ENCODE measurements at places on chromosomes 16 and 17.

DNA sequence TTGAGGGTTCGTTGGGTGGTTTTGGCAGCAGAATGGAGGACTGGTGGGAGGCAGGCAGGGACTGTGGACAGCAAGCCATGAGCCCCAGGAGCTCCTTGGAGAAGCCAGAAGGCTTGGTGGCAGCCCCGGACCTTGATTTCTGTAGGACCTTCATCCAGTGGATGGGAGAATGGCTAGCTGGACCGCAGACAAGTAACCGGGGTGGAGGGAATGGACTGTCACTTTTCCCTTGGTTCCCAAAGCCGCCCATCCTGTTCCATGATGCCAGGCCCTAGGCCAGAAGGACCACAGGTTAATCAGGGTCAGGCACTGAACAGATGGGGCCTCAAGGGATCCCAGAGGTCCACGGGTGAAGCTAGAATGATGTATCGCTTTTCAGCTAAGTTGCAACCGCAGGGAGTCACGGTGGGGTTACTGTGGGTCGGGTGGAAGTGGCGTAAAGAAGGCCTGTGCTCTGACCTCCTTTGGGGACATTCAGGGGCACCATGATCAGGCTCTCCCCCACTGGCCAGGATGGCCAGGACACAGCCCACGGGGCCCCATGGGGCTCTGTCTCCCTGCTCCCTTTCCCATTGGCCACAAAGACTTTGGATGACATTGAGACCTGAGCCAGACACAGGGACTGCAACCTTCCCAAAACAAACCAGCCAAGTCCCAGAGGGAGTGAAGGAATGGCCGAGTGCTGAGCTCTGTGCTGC is 66.9 kb upstream of the MRTFB start:
- no peak for DNase-seq

DNA sequence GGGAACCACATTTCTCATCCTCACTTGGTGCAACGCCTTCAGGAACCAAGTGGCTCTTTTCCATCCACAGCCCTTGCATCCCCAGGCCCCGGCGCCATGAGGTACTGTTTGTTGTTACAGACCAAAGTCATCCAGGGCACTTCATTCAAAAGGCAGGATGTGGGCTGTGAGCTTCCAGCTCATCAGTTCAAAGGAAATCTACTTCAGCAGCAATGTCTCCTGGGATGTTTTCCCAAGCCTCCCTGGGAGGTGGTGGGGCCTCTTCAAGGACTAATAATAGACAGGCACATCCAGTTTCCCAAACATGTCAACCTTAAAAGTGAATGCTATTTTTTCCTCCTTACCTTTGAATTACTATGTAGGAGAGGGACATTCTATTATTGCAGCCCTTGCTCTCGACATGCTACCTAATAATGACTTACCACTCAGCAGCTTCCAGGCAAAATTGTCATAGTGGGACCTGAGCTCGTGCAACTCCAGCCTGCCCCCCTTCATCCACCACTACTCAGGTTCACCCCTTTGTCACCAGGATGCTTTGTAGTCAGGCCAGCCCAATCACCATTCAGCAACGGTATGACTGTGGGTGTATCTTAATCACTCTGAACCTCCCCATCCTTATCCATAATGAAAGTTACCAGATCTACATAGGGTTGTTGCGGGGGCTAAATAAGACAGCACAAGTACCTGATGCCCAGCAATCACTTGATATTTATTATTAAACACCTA is 1.7 kb upstream of the PRKCB start:
- no peak for DNase-seq

GRCh38 chr16:71775949-71776348 is 32.7 kb downstream of the AP1G1 start:
- DNase-seq, result no peak

DNA sequence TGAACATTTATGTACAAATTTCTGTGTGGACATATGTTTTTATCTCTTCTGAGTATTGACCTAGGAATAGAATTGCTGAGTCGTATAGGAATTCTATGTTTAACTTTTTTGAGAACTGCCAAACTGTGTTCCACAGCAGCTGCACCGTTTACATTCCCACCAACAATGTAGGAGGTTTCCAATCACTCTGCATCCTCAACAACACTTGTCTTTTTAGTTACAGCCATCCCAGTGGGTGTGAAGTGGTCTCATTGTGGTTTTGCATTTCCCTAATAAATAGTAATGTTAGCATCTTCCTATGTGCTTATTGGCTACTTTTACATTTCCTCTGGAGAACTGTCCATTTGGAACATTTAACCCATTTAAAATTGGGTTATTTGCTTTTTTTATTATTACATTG is 36.6 kb upstream of the NACA2 start:
- DNase-seq, result no peak

DNA sequence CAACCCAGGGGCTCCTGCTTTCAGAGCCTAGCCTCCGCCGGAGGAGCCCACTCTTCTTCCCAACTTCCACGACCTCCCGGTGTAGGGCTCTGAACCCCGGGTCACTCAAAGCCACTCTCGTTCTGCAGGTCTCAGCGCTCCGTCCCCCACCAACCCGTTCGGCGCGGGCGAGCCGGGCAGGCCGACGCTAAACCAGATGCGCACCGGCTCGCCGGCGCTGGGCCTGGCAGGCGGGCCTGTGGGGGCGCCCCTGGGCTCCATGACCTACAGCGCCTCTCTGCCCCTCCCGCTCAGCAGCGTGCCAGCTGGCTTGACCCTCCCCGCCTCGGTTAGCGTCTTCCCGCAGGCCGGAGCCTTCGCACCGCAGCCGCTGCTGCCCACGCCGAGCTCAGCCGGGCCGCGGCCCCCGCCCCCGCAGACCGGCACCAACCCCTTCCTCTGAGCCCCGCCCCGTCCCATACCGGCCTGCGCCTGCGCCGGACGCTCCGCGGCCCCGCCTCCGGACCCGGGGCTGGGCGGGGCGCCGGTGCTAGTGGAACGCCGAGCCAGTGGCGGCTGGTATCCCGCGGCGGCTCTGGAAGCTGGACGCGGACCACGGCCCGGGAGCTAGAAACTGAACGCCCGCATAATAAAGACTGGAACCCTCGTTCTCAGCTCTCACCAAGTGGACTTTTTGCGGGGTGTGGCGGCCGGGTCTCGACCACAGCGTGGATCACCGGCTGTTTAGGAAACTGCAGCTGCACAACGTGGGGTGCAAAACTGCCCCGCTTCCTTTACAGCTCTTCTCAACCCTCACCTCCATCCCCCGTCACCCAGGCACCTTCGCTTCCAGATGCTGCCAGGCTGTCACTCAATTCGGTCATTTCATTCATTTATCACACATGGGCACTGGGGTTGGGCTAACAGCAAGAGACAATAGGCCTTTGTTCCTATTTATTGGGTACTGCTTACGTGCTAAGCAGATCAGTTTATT is 5.0 kb upstream of the SPATA20 start:
- peak; percentile 90 for DNase-seq

DNA sequence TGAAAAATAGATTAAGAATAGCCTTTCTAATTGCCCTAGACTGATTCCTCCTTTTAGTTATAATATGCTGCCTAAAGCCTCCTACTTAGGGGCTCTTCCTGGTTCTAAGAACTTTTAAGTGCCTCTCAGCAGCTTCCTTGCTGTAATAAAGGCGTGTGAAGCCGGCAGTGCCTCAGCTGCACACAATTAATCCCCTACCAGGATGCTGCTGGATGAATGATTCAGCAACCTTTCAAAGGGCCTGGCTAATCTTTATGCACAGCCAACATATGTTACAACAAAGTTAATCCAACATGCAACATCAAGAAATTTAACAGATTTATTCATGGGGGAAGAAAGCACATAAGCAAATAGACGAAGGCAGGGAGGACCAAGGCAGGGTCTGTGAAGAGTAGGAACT is 145.2 kb downstream of the PMP22 start:
- DNase-seq, result no peak

- DNase-seq, result no peak
These were observed 21.0 kb upstream of the MTMR4 start for GRCh38 chr17:58535431-58535830.

DNA sequence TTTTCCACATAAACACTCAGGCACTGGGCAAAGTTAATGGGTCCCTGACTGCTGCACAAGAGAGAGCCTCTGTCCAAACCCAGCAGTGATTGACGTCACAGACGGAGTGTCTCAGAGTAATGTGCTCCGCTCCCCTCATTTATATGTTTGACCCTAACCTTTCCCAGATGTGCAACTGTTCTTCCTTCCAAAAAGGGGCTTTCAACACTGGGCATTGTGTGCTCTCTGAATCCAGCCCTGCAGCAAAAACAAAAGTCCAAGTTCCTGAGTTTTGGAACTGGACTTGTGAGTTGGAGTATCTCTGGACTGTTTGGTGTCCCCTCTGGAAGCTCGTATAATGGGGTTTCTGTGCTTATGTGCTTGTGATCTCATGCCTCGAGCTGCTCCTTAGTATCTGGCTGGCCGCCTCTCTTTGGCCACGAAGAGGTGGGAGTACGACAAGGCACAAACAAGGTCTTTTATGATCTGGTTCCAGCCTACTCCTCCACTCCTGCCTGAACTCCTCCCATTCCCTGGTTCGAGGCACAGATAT is 76.4 kb upstream of the SMIM36 start:
- DNase-seq, result no peak

DNA sequence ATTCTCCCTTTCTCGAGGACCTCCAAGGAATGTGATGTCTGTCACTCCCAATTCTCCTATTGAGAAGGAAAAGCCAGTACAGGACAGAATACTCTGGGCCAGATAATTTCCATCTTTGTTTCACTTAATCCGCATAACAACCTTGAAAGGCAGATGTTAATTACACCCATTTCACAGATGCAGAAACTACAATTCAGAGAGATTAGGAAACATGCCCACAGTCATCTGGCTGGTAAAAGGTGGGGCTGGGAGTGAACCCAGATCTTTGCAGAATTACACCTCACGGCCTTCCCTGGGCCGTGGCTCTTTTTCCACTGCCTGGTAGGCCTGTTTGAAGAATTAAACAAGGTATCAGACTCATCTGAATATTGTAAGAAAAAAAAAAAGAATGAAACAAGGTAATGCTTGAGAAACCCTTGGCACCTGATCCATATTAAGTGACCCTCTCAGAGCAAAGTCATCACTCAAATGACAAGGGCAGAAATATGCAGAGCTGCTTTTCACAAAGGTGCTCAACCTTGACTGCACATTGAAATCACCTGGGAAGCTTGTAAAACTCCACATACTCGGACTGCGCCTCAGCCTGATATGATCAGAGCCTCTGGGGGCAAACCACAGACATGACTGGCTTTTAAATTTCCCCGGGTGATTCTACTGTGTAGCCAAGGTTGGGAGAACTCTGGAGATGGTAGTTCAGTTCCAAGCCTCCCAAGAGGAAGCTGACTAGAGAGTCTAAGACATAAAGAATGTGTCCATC is 16.6 kb upstream of the G6PC1 start:
- DNase-seq, result no peak
